ENCODE measurements at places on chromosomes 1 and 21.

GRCh38 chr1:118322331-118322730 is 137.3 kb upstream of the SPAG17 start:
- no peak for DNase-seq

GRCh38 chr1:20343938-20344302 is 53.2 kb downstream of the VWA5B1 start:
- DNase-seq: no peak

DNA sequence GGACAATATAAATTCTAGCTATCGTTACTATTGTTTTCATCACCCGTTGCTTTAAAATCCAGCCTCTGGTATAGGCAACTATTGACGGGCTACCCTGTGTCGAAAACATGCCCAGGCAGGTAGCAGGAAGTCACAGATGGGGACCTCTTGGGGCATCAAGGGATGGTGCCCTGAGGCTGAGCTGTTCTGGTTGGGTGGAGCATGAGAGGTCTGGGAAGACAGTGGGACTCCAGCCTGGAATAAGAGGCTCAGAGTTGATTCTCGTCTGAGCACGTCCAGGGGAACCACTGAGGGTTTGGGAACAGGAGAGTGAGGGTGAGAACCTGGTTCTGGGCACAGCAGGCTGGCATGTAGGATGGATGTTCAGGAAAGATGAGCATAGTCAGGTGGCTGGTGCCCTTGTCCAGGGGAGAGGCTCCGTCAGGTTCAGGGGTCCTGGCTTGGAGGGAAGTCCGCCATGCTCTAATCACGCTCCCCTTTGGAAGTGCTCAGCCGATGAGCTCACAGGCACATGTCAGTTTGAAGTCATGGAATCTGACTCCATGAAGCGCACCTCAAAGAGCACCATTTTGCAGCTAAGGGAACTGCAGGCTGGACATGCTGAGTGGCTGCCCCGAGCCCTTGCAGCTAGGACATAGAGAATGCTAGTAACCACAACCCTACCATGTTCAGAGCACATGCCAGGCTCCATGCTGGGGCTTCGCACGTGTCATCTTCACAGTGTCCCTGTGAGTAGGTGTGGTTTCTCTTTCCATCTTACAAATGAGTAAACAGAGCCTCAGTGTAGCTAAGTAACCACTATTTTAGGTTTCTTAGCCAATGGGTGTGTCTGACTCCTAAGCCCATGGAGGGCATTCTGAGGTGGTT is 21.0 kb downstream of the PCSK9 start:
- DNase-seq: no peak

DNA sequence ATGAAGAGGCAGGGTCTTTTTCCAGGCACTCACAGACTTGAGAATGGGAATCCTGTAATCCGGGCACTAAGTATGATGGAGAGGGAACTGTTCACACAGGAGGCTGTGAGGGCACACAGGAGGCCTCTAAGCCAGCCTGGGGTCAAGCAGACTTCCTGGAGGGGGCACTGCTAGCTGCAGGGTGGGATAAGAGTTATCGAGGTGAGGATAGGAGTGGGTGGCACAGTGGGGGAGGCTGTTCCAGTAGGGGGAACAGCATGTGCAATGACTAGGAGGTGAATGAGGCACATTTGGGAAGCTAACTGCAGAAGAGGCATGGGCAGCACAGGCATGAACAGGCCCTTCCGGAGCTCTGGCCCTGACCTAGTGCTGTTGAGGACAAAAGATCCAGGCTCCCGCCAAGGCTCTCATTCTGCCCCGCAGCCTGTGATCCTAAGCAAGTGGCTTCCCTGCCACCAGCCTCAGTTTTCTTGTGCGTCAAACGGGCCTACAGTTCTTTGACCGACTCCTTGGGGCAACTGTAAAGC is 216.7 kb downstream of the TRABD2B start:
- no peak for DNase-seq

- DNase-seq: peak; percentile 13
Observed at GRCh38 chr1:159829273-159829634, 2.6 kb downstream of the SLAMF8 start.

DNA sequence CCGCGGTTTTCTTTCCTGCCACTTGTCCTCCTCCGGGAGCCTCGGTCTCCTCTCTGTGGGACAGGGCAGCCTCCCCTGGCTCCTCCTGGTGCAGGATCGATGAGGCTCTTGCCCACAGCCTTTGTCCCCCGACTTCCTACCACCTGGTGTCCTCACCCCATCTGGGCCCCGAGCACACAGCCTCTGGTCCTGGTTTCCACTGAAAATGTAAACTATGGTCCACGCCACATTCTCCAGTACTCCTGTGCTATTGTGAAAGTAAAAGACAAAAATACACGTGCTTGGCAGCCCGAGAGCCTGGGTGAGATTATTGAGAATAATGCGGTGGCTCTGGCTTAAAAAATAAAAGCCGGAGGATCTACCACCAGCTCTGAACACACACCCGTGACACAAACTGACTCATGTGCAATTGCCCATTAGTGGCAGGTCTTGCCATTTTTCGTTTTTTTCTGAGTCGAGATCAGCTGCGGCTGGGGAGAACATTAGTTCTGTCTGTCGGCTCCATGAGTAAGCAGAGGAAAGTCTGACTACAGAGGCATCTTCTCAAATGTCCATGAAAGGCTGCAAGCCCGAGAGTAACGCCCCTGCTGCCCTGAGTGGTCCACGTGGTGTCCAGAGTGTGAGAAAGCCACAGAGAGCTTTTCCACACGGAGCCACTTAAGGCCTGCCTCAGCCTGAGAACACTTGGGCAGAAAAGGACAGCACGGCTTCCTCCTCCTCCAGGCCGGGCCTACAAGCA is 5.7 kb upstream of the COL6A2 start:
- DNase-seq: no peak

All from CD4-positive, alpha-beta T cell treated with Interleukin-12 subunit alpha and Interleukin-12 subunit beta, for 1 hour (primary cell).